Activated T-helper 2 cell treated with anti-CD3 and anti-CD28 coated beads, Interferon-gamma antibody, Interleukin-2, Interleukin-4, amounts not matched to agents 10 μg/mL and 5 μg/mL and 100 μg/mL, durations not matched to agents 14 hours and 24 hours and 36 hours (primary cell): ENCODE measurements at places on chromosomes 6 and 20. TPM values are rescaled to one million over a fixed set of nuclear protein-coding genes. Genes with fewer than 3 reads are reported as not detected.

PNLDC1 gene
- total RNA-seq, result 0.32 and 0.74 TPM in 2 replicates

TMEM217 gene
- total RNA-seq, result 4.5 and 4.8 TPM in 2 replicates

SPDEF gene
- 0.09 and 0.16 TPM in 2 replicates for total RNA-seq

PRSS35 gene
- not detected in 2 replicates for total RNA-seq

ZC3H12D gene
- 15.0 and 15.6 TPM in 2 replicates for total RNA-seq

SLC44A4 gene
- total RNA-seq, result 0.18 TPM in 1 of 2 replicates, not detected in the other

CD24 gene
- 1.5 and 2.0 TPM in 2 replicates for total RNA-seq

VSX1 gene
- total RNA-seq, result not detected in 2 replicates

SYCP2L gene
- total RNA-seq, result 0.11 and 0.23 TPM in 2 replicates

ELOVL4 gene
- total RNA-seq, result 0.76 and 0.98 TPM in 2 replicates

TIAM2 gene
- total RNA-seq, result 41.4 and 46.0 TPM in 2 replicates

CCN5 gene
- total RNA-seq, result not detected in 2 replicates

ETV7 gene
- total RNA-seq, result 0.51 and 0.57 TPM in 2 replicates

CAGE1 gene
- total RNA-seq, result 0.16 TPM in 2 replicates

BACH2 gene
- 88.8 and 89.7 TPM in 2 replicates for total RNA-seq

OR2B6 gene
- total RNA-seq, result not detected in 2 replicates

OTOR gene
- total RNA-seq, result not detected in 2 replicates
